Stimulated activated CD8-positive, alpha-beta memory T cell treated with anti-CD3 and anti-CD28 coated beads, Interleukin-15, amount 100 ng/mL, for 24 hours (primary cell): ENCODE measurements at places on chromosomes 7 and 10.

DNA sequence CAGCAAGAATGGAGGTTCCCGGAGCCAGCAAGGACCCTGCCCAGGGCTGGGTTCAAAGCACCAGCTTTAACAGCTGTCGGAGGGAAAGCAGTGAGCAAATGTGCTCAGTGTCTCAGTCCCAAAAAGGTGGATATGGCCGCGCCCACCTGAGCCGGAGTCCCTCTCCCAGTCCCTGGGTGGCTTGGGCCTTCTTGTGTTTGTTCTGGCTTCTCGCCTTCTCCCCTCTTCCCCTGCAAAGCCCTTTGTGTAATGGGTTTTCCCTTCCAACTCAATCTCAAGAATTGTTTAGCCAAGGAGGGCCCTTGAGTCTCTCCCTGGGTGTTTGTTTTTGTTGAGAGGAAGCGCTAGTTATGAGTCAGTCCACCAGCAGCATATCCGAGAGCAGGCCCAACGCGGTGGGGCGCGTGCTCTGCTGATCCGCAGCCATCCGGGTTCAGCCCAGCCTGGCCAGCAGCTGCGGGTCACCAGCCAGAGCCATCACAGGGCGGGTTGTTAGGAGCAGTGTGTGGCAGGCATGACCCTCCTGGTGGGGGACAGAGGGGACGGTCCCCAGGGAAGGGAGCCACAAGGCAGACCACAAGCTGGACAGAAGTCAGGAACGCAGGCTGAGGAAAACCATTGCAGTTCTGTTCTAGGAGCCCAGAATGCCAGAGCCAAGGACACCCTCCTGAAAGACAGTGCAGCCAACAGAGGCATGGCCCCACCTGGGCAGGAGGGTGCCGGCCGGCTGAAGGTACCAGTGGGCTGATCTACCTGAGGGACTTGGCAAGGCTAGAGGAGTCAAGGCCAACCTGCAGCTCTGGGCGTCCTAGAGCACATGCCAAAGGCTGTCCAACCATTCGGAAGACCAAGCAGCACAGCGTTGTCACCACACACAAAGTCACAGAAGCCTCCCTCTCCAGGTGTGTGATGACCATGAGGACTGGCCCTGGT is 21.3 kb downstream of the CALML3 start:
- no peak for DNase-seq

DNA sequence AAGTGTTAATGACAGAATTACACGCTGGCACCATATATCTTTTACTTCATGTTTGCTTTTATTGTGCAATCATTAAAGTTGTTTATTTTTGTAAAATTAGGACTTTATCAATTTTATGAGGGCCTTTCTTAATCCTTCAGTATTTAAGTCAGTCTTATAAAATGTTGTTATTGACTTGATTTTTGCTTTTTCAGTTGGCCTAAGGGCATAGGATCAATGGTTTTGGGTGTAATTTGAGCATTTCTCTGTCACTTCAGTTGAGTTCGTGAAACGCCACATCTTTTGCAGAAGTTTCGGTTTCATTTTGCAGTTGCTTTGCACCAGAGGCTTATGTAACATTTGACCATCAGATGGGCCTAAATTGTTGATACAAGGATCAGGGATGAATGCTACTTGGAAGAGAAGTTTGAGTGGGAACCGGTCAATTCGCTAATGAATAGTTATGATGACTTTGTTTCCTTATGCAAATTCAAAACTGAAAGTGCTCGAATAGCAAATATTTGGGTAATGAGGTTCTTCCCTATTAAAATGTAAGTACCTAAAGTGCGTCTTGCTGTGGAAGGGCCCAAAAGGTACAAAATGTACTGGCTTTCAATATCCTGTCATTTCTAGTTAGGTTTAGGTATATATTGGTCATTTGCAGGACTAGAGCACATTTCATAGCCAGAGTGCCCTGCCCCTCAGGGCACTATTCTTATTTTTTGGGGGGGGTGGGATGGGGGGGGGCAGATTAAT is 340.9 kb downstream of the LRMDA start:
- no peak for DNase-seq

DNA sequence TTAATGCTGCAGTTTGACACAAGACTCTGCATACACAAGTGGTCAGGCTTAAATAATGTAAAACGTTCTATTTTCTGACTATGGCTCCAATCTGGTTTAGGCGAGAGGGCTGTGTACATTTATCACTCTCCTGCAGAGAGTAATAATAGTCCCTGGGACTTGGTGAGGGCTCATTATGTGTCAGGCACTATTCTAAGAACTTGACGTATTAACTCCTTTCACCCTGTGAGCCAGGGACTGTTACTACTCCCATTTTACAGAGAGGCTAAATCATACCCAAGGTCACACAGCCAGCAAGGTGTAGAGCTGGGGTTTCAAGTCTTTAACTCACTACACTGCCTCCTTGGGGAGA is 187.2 kb upstream of the LYZL2 start:
- DNase-seq = no peak

DNA sequence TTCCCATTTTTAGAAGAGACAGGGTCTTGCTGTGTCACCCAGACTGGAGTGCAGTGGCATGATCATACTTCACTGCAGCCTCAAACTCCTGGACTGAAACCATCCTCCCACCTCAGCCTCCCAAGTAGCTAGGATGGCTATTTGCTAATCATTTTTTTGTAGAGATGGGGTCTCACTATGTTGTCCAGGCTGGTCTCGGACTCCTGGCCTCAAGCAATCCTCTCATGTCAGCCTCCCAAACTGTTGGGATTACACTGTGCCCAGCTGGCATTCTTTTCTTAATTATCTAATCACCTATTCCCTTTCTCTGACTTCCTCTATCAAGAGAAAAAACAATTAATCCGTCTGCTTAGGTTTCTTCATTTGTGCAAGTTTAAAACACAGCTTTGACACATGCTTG is 172.5 kb upstream of the TRIM24 start:
- DNase-seq = no peak

DNA sequence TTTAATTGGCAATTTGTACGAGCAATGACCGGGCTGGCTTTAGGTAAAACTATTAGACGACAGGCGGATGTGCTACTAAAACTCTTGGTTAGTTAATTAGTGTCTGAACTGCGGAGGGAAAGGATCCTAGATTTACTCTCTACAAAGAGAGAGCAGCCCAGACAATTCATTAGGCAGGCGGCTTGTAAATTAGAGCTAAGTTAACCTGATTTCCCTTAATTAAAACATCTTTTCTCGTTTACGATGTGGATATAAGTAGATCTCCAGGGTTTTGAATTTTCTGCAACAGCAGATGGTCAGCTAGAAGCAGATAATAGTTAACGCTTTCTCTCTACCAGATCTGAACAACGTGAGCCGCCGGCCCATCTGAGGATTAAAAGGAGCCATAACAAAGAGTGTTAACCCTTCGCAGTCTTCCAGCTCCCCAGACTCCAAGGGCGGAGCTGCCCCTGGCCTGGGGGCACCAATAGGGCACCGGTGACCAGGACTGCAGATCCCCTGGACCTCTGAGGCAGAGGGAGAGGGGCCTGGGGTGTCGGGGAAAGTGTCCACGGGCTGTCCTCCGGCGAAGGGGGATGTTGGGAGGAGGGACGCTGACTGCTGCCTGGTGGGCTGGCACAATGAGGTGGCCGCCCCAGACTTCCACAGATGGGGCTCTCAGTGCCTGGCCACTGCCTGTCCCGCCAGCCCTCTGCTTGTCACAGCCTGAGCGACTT is 6.3 kb upstream of the UNCX start:
- DNase-seq = no peak

GRCh38 chr10:44980309-44981171 is 1.9 kb upstream of the DEPP1 start:
- DNase-seq = no peak

- no peak for DNase-seq
Observed at GRCh38 chr10:69057951-69058297, 30.0 kb upstream of the SRGN start.

- DNase-seq = no peak
Observed at GRCh38 chr7:43083106-43083505, 29.3 kb upstream of the HECW1 start.

GRCh38 chr7:90407484-90407821 is 4.2 kb downstream of the CLDN12 start:
- DNase-seq = no peak

DNA sequence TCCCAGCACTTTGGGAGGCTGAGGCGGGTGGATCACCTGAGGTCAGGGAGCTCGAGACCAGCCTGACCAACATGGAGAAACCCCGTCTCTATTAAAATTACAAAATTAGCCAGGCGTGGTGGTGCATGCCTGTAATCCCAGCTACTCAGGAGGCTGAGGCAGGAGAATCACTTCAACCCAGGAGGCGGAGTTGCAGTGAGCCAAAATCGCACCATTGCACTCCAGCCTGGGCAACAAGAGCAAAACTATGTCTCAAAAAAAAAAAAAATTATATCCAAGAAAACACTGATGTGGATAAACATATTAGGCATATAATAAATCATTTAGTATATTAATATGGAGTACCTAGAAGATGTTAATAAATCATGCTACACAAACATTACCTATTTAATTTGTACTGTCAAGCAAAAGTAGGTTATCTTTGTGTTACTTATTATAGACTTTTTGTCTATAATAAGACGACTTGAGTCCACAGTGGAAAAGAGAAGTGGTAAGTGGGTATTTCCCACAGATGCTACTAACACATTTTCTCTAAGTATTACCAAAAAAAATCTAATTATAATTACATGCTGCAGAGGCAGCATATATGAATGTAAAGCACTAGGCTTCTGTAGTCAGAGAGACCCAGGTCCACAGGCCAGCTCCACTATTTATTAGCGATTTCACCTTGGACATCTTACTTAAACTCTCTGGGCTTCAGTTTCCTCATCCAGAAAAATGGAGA is 34.5 kb downstream of the DNMBP start:
- DNase-seq = no peak

DNA sequence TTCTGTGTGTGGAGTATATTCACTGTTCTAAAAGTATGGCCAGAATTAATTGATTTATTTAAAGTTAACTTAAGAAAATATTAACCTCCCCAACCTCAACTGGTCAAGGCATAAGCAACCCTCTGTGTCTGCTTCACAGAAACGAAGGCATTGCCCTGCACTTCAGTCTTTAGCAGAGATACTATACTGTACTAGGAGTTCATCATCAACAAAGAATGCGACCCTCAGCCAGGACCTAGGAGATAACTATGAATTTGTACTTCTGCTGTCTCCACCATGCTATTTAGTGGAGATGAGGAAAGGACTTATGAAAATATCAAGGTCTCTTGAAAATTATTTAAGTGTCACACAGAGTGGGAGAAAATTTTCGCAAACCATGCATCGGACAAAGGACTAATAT is 35.7 kb upstream of the SEMA3D start:
- no peak for DNase-seq

GRCh38 chr7:41586931-41587640 is 115.8 kb downstream of the INHBA start:
- DNase-seq = no peak

- no peak for DNase-seq
Observed at GRCh38 chr7:65951837-65952578, 30.0 kb downstream of the GUSB start.

- no peak for DNase-seq
Observed at GRCh38 chr10:15189133-15189885, 20.8 kb upstream of the NMT2 start.
